ENCODE measurements at places on chromosomes 5 and 9.
A peak's percentile ranks its signal among the peaks of the same experiment; 100 is the strongest.

DNA sequence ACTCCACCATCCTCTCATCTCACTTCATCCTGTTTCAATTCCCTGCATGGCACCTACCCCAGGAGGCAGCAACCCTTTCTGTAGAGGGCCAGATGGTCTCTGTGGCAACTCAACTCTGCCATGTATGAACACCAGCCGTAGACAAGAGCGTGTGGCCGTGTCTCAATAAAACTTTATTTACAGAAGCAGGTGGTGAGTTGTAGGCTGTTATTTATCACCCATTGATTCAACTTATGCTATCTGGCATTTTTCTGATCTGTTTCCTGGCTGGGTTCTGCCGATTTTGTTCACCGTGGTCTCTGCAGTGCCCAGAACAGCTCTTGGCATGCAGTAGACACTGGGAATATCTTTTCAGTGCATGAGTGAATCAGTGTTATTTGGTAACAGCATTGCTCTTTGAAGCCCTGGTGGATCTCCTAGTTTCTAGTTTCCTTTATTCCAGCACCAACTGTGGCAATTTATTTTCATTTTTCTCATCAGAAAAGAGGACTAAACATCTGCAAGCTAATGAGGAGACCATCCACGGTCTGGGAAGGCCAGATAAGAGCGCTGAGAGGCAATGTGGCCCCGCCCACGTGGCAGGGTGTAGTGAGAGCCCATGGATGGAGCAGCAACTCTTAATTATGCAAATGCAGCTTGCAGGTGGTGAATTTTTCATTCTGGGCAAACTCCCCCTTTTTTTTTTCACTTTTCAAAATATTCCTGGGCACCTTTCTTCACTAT, 77.9 kb downstream of the CTSL start:
- H3K36me3 ChIP-seq, result no peaks in the 10 kb centered on the region
- peaks cover 3% of the 10 kb centered on the region for H3K27me3 ChIP-seq
- H3K4me1 ChIP-seq, result no peaks in the 10 kb centered on the region
- no peak for DNase-seq
- H3K4me3 ChIP-seq, result no peak overlapping the region
- H3K27ac ChIP-seq, result no peak overlapping the region

DNA sequence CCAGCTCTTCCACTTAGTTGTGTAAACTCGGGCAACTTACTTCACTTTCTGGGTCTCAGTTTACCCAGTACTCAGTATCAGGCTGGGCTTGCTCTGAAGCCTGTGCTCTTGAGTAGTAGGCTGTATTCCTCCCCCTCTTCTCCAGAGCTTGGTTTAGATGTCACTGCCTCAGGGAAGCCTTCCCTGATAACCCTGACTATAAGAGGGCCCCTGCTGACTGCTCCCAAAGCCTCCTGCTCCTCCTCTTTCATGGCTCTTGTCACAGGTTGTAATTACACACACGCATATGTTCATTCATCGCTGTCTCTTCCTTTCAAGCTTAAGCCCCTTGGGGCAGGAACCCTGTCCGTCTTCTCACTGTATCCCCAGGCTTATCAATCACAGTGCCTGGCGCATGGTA, 140.2 kb downstream of the RGS3 start:
- no peak for DNase-seq
- H3K4me3 ChIP-seq, result no peak overlapping the region
- H3K27ac ChIP-seq, result no peak overlapping the region
- no peaks in the 10 kb centered on the region for H3K36me3 ChIP-seq
- H3K4me1 ChIP-seq, result no peaks in the 10 kb centered on the region

- no peak overlapping the region for H3K4me3 ChIP-seq
- H3K36me3 ChIP-seq, result no peaks in the 10 kb centered on the region
- DNase-seq, result no peak
- H3K4me1 ChIP-seq, result no peaks in the 10 kb centered on the region
These were observed 132.5 kb downstream of the GABRB2 start for GRCh38 chr5:161414037-161414436.

DNA sequence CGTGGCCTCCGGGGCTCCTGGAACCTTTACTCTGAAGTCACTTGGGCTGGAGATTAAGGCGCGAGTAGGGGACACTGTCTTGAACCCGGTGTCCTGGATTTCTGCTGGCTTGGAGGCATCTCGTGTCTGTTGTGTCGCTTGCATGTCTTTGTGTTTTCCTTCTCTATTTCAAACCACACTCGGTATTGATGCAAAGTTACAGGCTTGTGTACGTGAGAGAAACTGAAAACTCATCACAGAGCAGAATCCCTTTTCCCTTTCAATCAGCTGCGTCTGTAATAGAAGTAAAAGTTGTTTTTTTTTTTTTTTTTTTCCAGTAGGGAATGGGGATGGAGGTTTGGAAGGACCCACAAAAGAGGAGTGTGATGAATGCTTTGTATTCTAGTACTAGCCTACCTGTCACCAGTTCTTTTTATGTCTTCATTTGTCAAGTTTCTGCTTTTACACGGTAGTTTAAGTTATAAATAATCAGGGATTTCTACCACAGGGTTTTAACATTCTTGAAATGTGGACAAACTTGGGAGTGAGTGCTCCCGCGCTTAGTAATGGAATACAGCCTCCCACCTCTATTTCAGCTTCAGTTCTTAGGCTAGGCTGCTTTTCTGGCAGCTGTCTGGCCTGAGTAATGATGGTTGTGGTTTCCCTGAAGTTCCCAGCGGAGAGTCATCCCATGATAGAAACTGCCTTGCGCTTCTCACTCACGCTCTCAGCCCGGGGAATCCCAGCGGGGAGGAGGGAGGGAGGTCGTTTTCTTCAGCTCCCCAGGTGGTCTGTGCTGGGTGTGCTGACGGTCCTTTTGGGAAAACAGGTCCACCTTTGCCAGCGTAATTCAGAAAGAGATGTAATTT, 763 bp downstream of the TJP2 start:
- H3K27ac ChIP-seq, result no peak overlapping the region
- H3K4me3 ChIP-seq, result peak overlapping the region; percentile 81
- DNase-seq, result no peak
- peaks cover 22% of the 10 kb centered on the region for H3K4me1 ChIP-seq

GRCh38 chr9:86598411-86599239, 244.4 kb upstream of the TUT7 start:
- no peak for DNase-seq
- H3K4me3 ChIP-seq, result no peak overlapping the region
- peaks cover 3% of the 10 kb centered on the region for H3K27me3 ChIP-seq
- H3K4me1 ChIP-seq, result no peaks in the 10 kb centered on the region
- H3K27ac ChIP-seq, result no peak overlapping the region
- H3K36me3 ChIP-seq, result no peaks in the 10 kb centered on the region

DNA sequence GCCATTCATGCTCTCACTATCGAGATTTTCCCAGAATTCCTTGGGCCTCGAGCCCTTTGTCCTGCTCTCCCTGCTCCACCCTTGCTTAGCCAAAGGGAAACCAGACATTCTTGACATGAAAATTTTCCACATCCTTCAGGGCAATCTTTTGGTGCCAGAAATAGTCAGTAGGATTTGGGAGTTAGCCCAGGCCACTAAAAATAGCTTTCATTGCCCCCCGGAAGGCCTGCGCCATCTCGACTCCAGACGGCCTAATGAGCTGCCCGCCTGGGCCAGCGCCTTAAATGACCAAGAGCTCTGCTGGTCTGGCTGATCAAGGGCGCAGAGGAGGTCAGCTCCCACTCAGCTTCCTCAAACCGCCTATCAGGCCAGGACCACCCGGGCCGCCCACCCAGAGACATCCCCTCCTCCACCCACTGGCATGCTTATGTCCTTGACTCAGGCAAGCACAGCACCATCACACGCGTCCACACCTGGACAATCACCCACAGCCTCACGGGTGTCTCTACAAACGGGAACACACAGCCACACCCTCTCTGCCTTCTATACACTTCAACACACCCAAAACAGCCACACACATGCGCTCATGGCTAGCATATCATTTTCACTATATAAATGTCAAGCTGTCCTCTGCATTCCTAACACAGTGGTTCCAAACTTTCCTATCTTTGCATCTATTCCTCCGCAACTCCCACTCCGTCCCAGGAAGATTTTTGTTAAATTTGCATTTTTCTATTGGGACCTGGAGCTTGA, 20.9 kb downstream of the DUSP1 start:
- no peak for DNase-seq
- peaks cover 13% of the 10 kb centered on the region for H3K4me1 ChIP-seq
- no peaks in the 10 kb centered on the region for H3K36me3 ChIP-seq
- no peak overlapping the region for H3K27ac ChIP-seq
- H3K27me3 ChIP-seq, result peaks cover 3% of the 10 kb centered on the region

DNA sequence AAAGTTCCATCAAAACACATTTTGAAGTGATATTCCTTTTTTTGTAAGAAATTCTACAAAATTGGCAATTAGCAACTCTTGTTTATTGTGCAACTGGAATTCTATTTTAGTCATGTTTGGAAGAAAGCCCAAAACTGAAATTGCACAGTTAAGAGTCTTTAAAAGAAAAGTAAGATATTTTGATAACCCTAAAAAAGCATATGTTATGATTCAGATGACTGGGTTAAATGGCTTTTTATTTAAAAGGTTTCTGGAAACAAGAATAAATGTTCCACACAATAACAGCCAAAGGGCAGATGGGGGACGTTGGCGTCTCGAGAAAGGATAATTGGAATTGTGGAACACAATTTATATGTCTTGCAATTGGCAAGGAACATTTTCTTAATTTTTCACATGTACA, 275.2 kb downstream of the CDH9 start:
- no peaks in the 10 kb centered on the region for H3K4me1 ChIP-seq
- no peak overlapping the region for H3K4me3 ChIP-seq
- no peaks in the 10 kb centered on the region for H3K36me3 ChIP-seq

- no peak overlapping the region for H3K27ac ChIP-seq
- no peaks in the 10 kb centered on the region for H3K36me3 ChIP-seq
- H3K27me3 ChIP-seq, result no peaks in the 10 kb centered on the region
These were observed 629 bp downstream of the ZBTB26 start for GRCh38 chr9:122930541-122931225.

DNA sequence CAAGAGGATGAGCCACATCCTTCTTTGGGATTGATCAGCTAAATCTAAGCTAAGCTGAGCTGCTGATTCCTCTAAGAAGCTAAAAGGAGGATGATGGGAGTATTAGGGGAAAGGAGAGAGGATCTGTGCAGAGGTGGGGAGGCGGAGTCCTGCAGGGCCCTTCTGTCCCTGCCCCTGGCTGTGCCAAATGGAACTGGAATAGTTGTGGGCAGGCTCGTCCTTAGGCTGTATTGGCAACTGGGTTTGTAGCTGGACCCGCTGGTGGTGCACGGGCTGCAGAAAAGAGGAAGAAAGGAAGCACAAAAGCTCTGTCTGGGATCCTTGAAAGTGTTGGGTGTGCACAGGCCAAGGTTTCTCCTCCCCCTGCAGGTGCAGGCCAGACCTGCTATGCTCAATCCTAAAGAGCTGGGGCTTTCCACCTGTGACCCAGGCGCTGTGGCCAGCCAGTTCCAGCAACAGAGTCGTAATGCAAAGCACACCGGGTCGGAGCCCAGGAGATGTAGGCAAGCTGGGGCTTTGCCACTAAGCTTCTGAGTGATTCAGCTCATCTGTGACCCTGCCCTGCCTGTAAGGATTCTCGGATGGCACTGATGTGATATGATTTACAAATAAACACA, 9.8 kb downstream of the CLTB start:
- no peak overlapping the region for H3K27ac ChIP-seq
- H3K27me3 ChIP-seq, result no peaks in the 10 kb centered on the region
- H3K4me1 ChIP-seq, result peaks cover 2% of the 10 kb centered on the region
- H3K4me3 ChIP-seq, result no peak overlapping the region

DNA sequence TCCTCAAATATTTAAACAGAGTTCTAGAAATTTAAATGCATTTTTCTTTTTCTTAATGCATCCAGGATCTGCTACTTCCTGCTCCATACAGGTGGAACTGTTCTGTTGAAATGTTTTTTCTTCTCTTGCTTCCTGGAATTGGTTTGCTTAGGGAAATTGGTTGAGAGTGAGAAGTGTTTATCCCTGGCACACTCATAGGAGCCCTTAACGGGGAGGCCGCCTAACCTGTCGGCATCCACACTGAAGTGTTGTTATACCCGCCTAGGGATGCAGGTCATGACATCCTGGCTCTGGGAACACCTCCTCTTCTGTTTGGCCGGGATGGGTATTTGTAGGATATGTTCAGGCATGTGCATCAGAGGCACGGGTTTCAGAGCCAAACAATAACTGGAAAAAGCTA, 239.7 kb downstream of the GADD45G start:
- no peak overlapping the region for H3K4me3 ChIP-seq
- peaks cover 3% of the 10 kb centered on the region for H3K4me1 ChIP-seq
- no peak for DNase-seq
- no peaks in the 10 kb centered on the region for H3K36me3 ChIP-seq

- no peaks in the 10 kb centered on the region for H3K27me3 ChIP-seq
- H3K36me3 ChIP-seq, result peaks cover 71% of the 10 kb centered on the region
- H3K4me3 ChIP-seq, result no peak overlapping the region
- no peak overlapping the region for H3K27ac ChIP-seq
These were observed 43.3 kb downstream of the PUM3 start for GRCh38 chr9:2800394-2801179.

DNA sequence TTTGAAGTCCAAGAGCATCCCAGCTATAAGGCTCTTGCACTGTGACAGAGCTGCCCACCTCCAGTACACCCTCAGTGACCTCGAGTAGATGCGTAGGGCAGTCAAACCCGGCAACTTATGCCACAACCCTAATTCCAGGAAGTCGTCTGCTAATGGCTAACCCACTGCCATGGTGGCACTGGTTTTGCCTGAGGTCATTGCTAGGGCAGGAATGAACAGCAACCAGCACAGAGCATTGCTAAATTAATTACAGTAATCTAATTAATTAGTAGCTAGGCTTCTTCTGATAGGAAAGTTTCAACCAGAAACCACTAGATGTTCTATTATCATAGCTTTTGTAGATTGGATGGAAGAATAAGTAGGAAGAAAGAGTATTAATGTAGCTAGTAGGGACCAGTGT, 122.8 kb downstream of the DPYSL3 start:
- no peaks in the 10 kb centered on the region for H3K36me3 ChIP-seq
- H3K27me3 ChIP-seq, result no peaks in the 10 kb centered on the region
- DNase-seq, result no peak
- H3K27ac ChIP-seq, result no peak overlapping the region
- H3K4me1 ChIP-seq, result no peaks in the 10 kb centered on the region
- no peak overlapping the region for H3K4me3 ChIP-seq

DNA sequence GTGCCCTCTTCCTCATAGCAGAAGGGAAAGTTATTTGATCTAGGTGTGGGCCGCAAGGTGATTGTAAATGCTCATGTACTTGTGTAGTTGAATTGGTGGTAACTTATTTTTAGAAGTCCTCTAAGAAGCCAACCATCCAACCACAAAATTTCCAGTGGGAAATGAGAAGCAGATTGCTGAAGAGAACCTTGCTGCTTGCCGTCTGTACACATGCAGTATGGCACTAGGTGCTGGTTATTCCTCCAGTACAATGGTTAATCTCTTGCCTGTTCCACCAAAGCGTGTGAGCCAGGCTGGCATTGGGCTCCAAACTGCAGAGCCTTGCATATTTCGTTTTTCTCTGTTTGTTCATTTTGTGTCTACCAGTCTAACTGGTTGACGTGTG, 28.0 kb downstream of the PIP5K1B start:
- no peak overlapping the region for H3K4me3 ChIP-seq
- H3K4me1 ChIP-seq, result peaks cover 37% of the 10 kb centered on the region
- H3K27ac ChIP-seq, result no peak overlapping the region
- no peaks in the 10 kb centered on the region for H3K27me3 ChIP-seq
- DNase-seq, result no peak
- H3K36me3 ChIP-seq, result peaks cover 23% of the 10 kb centered on the region

GRCh38 chr5:151186052-151186451, 28.5 kb upstream of the ANXA6 start:
- H3K27me3 ChIP-seq, result no peaks in the 10 kb centered on the region
- H3K27ac ChIP-seq, result peak overlapping the region; percentile 58
- H3K4me1 ChIP-seq, result peaks cover 28% of the 10 kb centered on the region
- H3K36me3 ChIP-seq, result peaks cover 52% of the 10 kb centered on the region
- no peak overlapping the region for H3K4me3 ChIP-seq

- no peak overlapping the region for H3K4me3 ChIP-seq
- peaks cover 4% of the 10 kb centered on the region for H3K4me1 ChIP-seq
- H3K36me3 ChIP-seq, result no peaks in the 10 kb centered on the region
- H3K27me3 ChIP-seq, result no peaks in the 10 kb centered on the region
- no peak for DNase-seq
- no peak overlapping the region for H3K27ac ChIP-seq
These were observed 491.2 kb downstream of the PSAT1 start for GRCh38 chr9:78788101-78788500.
